ENCODE measurements at places on chromosomes 16 and 17. TPM values are rescaled to one million over a fixed set of nuclear protein-coding genes. Genes with fewer than 3 reads are reported as not detected.

Gene MVP
- 141 TPM for total RNA-seq

Gene ALOXE3
- total RNA-seq, result not detected

Gene SRCIN1
- not detected for total RNA-seq

Gene PIRT
- total RNA-seq, result not detected

Gene CDIP1
- 1.1 TPM for total RNA-seq

GRCh38 chr17:58520843-58521430 lies 6.5 kb upstream of the MTMR4 start:
- DNase-seq, result no peak

DNA sequence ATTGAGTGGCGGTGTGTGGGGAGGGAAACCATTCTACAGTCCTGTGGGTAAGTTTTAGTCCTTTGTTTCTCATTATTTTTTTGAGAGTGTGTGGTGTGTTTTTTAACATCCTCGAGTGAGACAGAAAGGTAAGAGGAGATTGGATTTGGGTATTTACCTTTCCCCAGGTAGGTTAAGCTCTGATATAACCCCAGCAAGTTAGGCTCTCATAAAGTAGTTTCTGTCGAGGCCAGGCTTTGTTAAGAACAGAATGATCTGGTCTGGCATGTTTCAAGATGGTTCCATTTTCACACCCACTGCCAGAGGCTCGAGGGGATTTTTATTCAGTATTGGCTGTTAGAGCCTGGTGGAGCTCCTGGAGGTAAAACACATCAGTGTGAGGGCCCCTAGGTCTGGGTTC lies 62.9 kb downstream of the BCAS3 start:
- DNase-seq, result no peak

DNA sequence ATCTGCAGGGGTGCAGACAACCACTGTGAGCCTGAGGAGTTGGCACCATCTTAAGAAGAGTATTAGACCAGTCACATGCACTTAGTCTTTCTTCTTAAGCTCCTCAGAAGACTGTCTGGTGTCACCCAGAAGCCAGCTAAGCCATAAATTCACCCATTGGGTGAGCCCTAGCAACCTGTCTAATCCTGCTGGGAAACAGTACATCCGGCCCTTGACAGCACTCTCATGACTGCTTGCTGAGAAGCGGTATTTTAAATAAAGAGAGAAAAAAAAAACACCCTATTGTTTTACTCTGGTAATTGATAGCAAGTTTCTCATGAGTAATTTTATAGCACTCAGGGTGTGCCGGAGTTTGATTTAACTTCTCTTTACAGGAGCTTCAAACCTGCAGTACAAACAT lies 134.7 kb downstream of the SOX9 start:
- no peak for DNase-seq

GRCh38 chr16:61936522-61936921 lies 99.7 kb downstream of the CDH8 start:
- DNase-seq, result no peak

- DNase-seq, result peak; percentile 50
Measured at GRCh38 chr16:20911361-20911760, 10.8 kb downstream of the LYRM1 start.

DNA sequence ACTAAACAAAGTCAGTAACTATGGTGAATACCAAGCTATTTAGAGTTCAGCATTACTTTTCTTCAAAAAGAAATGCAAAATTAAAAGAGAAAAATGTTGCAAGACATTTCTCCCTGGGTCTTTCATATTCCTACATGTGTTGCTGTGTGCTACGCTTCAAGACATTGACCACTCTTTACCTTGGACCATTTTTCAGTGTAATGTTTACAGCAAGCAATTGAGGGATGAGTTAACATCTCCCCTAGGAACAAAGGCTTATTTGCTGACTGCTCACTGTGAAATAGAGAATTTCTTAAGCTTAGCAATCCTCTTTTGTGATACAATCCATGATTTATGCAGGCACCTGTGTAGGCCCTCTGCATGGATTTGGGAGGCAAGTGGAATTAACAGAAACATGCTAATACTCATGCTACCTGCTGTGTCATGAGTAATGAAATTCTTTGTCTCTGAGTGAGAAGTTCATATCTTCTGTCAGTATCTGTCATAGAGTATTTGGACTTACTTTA lies 1202.9 kb upstream of the CDH8 start:
- no peak for DNase-seq

- no peak for DNase-seq
Measured at GRCh38 chr16:57566436-57566835, 24.0 kb downstream of the ADGRG5 start.

DNA sequence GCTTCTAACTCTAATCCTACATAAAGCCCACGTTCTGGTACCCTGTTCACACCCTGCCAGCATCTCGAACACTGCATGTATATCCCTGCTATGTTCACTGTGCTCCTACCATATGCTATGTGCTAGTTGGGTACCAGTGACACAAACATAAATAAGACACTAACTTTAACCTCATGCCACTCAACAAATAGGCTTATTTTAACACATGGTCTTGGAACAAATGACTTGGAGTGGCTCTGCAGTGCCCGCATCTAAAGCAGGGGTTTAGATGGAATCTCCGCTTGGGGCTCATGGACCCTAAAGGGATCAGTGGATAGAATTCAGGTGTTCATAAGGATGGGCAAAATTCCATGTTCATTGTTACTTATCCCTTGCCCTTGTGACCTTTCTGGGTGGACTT lies 175.7 kb upstream of the ZKSCAN2 start:
- DNase-seq, result no peak

GRCh38 chr17:41724476-41725050 lies 9.9 kb downstream of the HAP1 start:
- no peak for DNase-seq

GRCh38 chr17:57370037-57370581 lies 113.8 kb downstream of the MSI2 start:
- peak; percentile 28 for DNase-seq

DNA sequence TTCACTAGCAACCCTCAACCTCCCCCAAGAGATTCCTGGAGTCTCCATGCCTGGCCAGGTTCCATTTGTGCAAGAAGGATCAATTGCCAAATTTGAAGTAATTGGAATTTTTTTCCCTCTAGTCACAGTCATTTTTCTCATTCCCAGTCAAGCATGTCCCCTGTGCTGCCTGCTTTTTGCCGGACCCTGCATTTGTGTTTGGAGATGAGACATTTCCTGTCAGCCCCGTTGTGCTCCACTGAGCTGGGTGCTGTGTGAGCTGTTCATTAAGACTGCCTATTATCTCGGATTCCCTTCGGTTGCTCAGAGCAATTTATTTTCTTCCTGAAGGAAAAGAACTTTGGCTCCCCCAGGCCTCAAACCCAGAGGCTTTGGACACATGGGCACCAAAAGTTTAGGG lies 201.0 kb upstream of the NLRP1 start:
- DNase-seq, result peak; percentile 59

DNA sequence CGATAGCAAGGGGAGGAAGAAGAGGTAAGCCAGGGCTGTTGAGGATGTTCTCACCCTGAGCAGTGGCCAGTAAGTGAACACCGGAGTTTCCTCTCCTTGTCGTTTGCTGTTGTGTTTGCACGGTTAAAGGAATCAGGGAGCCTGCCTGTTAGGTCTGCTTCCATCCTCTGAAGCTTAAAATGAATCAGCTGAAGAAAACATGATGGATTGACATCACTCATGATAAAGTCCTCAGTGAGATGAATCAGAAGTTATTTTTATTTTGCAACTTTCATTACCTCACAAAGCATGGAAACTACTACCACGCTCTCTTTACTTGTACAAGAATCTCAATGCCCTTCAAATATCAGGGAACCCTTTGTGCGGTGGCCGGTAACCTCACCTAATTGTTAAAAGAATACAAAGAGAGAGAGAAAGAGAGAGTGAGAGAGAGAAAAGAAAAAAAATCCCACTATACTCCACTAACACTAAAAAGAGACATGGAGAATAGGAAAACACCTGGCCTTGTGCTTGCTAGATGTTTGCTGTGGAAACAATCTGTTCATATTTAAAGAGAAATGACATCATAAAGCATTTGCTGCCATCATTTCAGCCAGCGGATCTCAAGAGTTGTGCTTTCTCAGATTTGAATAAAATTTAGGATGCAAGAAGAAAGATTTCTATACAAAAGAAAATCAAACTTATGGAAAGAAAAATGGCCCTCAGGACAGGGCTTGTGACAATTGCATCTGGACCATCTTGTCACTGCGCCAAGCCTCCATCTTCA lies 441.6 kb upstream of the SALL1 start:
- DNase-seq, result no peak

DNA sequence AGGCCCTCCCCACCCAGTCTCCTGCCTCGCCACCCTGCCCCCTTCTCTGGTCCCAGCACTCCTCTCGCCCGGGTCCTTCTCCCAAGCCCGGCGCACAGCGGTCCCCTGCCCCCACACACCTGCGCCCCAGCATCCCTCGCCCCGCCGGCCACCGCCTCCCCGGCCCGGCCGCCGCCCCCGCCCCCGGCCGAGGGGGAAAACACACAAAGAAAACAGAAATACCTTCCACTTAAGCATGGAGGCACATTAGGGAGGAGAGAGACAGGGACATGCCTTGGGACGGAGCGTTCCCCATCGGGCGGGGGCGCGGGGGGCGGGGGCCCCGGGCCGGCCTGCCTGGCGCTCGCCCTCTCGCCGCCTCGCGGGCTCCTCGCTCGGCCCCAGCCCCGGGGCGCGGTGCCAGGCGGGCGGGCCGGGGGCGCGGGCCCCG lies 326 bp downstream of the SRCIN1 start:
- no peak for DNase-seq

DNA sequence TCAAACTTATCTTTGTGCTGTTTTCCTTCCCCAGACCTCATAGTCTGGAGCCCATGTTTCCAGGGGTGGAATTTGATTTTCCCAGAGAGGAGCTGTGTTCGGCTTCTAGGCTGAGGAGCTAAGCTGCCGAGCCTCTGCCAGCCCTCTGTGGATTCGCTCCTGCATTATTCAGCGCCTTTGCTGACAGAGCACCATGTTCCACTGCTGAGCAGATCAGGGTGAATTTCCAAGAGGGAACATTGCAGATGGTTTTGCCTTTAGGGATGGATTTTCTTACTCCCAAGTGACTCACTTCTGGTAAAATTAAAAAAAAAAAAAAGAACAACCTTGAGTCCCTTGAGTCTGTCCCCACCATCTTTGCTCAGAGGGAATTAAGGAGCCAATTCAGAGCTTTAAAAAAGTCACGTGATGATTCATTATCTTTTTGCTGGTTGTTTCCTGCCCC lies 229.5 kb downstream of the PRKCA start:
- DNase-seq, result peak; percentile 80

Data from RPMI7951 (cell line).